ENCODE measurements at places on chromosomes 5 and 9. TPM values are rescaled to one million over a fixed set of nuclear protein-coding genes. Genes with fewer than 3 reads are reported as not detected.

SURF6 gene
- 11.5 TPM for total RNA-seq

FAM78A gene
- 53.3 TPM for total RNA-seq

PCDHGB3 gene
- 0.81 TPM for total RNA-seq

PTGS1 gene
- 0.69 TPM for total RNA-seq

DMRTA1 gene
- not detected for total RNA-seq

GFI1B gene
- total RNA-seq: 0.45 TPM

ZDHHC11B gene
- 1.2 TPM for total RNA-seq

KCNV2 gene
- total RNA-seq: not detected

CTSV gene
- not detected for total RNA-seq

CNTLN gene
- 2.9 TPM for total RNA-seq

C8G gene
- total RNA-seq: 2.4 TPM

TRIP13 gene
- total RNA-seq: 17.6 TPM

FOXI1 gene
- total RNA-seq: 0.25 TPM

MCTP1 gene
- 11.2 TPM for total RNA-seq

PCDHB15 gene
- total RNA-seq: not detected

AK8 gene
- not detected for total RNA-seq

IRX2 gene
- not detected for total RNA-seq

SLC1A3 gene
- not detected for total RNA-seq

ARHGEF39 gene
- 4.6 TPM for total RNA-seq

ADRA1B gene
- not detected for total RNA-seq

ASTN2 gene
- total RNA-seq: 5.1 TPM

ALDOB gene
- total RNA-seq: not detected

SLC4A9 gene
- not detected for total RNA-seq

SLC23A1 gene
- total RNA-seq: 0.36 TPM

AGXT2 gene
- total RNA-seq: not detected

EQTN gene
- total RNA-seq: not detected

OLFML2A gene
- total RNA-seq: not detected

LYSMD3 gene
- 24.4 TPM for total RNA-seq

TTLL11 gene
- 6.2 TPM for total RNA-seq

TCF7 gene
- 6.1 TPM for total RNA-seq

SPATA24 gene
- total RNA-seq: 6.4 TPM

IFNK gene
- not detected for total RNA-seq

SHISAL2B gene
- not detected for total RNA-seq

Data from natural killer cell treated with Interleukin-12 subunit alpha and Interleukin-12 subunit beta and Interleukin-15 and Interleukin-18, amount 100 ng/mL, for 72 hours (primary cell).